ENCODE measurements at places on chromosomes 7 and 10.

GRCh38 chr10:82821043-82821442 is 946.0 kb downstream of the NRG3 start:
- DNase-seq, result no peak

GRCh38 chr10:69684981-69685353 is 54.9 kb downstream of the FAM241B start:
- no peak for DNase-seq

DNA sequence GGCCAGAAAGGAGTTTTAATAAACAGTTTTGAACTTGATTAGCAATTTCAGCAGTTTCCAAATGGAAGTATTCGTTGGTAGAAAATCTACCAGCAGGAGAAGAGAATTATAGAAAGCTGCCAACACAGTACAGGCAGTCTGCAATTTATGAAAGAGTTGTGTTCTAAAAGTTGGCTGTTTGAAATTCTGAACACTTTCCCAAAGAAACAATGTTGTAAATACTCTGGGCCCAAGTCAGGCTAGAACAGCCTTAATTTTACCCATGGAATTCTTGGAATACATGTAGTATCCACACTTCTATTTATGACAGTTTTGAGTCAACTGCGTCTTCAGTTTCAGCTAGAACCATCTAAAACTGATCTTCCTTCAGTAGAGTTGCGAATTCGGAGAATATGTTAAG is 42.5 kb downstream of the AVL9 start:
- DNase-seq, result no peak

DNA sequence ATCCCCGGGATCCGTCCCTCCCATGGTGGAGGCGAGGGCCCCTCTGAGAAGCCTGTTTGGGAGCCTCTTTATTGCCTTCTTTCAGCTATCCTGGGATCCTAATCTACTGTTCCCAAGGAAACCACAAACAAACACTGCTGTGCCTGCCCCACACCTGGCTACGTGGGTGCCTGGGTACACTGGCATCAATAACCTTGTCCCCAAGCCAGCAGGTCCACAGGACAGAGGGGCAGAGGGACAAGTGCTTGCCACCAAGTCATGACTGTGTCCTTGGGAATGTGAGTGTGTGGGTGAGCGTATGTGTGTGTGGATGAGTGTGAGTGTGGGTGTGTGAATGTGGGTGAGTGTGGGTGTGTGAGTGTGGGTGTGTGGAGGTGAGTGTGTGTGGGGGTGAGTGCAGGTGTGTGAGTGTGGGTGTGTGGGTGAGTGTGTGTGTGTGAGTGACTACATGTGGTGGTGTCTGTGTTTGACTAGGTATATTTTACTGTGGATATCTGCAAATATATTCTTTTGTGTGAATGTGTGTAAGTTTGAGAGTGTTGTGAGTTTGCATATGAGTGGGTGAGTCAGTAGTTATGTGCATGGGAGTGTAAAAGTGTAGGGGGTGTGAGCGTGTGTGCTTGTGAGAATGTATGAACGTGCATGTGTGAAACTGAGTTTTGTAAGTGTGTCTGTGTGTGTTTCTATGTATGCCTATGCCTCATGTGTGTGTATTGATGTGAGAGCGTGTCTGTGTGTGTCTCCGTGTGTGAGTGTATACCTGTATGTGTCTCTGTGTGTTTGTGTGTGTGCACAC is 96.1 kb downstream of the TNS3 start:
- no peak for DNase-seq

DNA sequence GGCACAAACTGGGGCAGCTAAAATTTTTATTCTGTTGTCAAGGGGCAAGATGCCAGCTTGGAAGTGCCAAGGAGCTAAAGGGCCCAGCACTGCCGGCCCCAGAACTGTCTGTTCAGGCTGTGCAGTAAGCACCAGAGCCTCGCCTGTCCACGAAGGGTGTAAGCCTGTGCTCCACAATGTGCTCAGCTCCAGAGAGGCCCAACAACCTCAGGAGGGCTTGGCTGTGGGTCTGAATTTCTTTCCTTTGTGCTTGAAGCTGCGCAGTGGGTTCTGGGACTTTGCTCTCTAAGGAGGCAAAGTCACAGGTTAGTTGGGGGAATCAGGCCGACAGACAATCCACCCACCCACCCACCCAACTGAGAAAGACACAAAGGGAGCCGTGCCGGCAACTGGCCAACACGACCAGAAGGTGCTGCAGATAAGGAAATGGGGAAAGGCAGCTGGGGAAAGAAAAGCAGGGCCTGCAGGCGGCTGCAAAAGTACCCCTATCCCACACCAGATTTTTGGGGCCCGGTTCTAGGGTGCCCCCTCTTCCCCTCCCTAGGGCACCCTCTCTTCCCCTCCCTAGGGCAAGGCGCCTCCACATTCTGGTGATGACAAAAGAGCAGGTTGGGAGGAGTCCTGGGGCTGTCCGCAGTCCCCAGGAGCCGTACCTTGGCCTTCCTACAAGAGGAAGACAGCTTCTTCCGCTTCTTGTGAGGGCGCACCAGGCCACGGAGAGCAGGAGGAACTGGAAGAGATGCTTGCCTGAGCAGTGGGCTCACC is 7.7 kb downstream of the DDX56 start:
- no peak for DNase-seq

DNA sequence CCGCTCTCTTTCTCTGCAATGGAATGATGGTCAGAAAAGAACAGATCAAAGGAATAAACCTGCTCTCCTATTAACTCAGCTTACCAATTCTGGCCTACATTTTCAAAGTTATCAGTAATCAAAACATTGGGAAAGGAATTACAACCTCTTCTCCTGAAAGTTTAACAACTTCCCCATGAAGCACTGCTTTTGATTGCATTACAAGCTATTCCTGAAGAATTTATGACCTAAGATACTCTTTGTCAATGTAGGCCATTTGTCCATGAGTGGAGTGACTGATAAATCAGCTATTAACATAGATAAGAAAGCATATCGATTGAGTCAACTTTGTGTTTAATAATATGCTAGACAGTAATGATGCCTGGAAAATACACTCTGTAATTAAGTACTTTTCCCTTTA is 271.7 kb upstream of the C7orf33 start:
- no peak for DNase-seq
